ENCODE measurements at places on chromosomes 1 and 21.

- H3K36me3 ChIP-seq: no peaks in the 10 kb centered on the region
- H3K4me1 ChIP-seq: no peaks in the 10 kb centered on the region
- no peak for DNase-seq
- no peaks in the 10 kb centered on the region for H3K27me3 ChIP-seq
- H3K27ac ChIP-seq: peak overlapping the region; percentile 84
- peak overlapping the region; percentile 51 for H3K4me3 ChIP-seq
Observed at GRCh38 chr1:148333875-148334338, 149.2 kb downstream of the PPIAL4G start.

- H3K4me3 ChIP-seq: no peak overlapping the region
- H3K36me3 ChIP-seq: no peaks in the 10 kb centered on the region
- no peaks in the 10 kb centered on the region for H3K27me3 ChIP-seq
Observed at GRCh38 chr1:27300341-27301051, 21.5 kb upstream of the TMEM222 start.

GRCh38 chr1:44576456-44577150 is 97.7 kb downstream of the TMEM53 start:
- DNase-seq: no peak
- H3K4me3 ChIP-seq: no peak overlapping the region
- no peaks in the 10 kb centered on the region for H3K4me1 ChIP-seq
- no peaks in the 10 kb centered on the region for H3K27me3 ChIP-seq

- H3K4me3 ChIP-seq: no peak overlapping the region
- no peak for DNase-seq
- H3K27me3 ChIP-seq: no peaks in the 10 kb centered on the region
- H3K4me1 ChIP-seq: no peaks in the 10 kb centered on the region
- H3K36me3 ChIP-seq: no peaks in the 10 kb centered on the region
Observed at GRCh38 chr1:107867422-107867821, 97.6 kb downstream of the VAV3 start.

DNA sequence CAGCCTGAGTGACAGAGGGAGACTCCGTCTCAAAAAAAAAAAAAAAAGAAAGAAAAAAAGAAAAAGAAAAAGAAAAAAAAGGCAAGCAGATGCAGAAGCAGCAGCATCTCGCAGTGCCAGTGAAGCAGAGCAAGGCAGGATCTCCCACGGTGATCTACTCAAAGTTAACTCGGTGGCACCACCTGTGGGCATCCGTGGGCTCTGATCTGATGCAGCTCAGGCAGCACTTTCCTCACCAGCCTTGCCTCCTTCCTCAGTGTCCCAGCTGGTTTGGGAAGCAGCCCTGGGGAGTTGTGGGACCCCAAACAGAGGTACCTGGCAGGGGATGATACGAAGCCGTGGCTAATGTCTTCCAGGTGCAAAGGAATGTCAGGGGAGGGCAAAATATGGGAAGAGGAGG is 104.3 kb upstream of the KRTAP19-8 start:
- H3K27me3 ChIP-seq: no peaks in the 10 kb centered on the region
- no peak overlapping the region for H3K27ac ChIP-seq
- H3K4me3 ChIP-seq: no peak overlapping the region
- H3K36me3 ChIP-seq: no peaks in the 10 kb centered on the region

DNA sequence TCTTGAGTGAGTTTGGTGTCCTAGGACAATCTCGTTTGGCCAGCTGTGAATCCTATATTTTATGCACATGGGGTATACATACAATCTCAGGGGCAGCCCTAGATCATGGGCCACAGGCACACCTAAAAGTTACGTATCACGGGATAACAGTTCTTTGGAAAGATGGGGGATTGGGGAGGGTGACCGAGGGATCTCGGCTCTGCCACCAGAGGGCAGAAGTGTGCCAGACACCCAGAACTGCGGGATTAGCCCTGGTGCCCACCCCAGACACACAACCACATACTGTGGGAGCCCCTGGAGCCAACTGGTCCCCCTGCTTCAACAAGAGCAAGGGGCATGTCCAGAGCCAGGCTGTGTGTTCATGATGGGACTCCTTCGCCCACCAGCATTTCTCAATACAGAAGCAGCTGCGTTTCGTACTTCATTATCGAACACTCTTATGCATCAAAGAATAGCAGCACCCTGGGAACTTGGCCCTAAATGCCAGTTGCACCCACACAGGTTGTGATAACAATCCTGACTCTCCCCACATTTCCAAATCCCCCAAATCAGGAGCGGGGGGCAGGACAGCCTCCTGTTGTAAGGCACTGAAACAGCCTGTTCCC is 37.4 kb downstream of the TMCO4 start:
- no peak for DNase-seq
- H3K27me3 ChIP-seq: no peaks in the 10 kb centered on the region
- no peak overlapping the region for H3K27ac ChIP-seq
- no peak overlapping the region for H3K4me3 ChIP-seq

- no peaks in the 10 kb centered on the region for H3K36me3 ChIP-seq
- no peaks in the 10 kb centered on the region for H3K27me3 ChIP-seq
- peak within 1 kb of the TSS; percentile 90 for H3K4me3 ChIP-seq
- peak within 1 kb of the TSS; percentile 97 for H3K27ac ChIP-seq
Observed at GRCh38 chr1:156727926-156728598, at the start of gene METTL25B. METTL25B (plus strand) TSS chr1:156728469; CDS start chr1:156729105, 636 bp downstream.

GRCh38 chr1:96425382-96426129 is 296.0 kb upstream of the PTBP2 start:
- no peaks in the 10 kb centered on the region for H3K4me1 ChIP-seq
- no peak overlapping the region for H3K4me3 ChIP-seq
- DNase-seq: no peak

DNA sequence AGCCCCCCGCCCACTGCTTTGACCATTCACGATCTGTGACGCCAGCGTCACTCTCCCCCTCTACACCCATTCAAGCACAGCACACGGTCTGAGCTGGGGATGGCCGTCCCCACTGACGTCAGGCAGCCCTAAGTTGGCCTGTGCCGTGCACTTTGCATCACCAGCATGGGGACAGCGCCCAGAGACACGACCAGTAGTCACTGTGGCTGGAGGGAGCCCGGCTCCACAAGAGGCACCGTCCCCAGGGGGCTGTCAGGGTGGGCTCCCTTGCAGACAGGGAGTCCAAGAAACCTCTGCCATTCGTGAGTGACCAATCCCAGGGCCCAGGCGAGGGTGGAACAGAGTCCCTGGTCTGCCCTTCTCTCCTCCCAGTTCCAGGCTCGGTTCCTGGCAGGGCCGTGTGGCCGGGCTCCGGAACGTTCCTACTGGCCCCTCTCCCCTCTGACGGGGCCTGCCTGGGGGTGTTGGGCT is 2.3 kb downstream of the KRTAP10-8 start:
- no peak overlapping the region for H3K27ac ChIP-seq
- H3K4me3 ChIP-seq: no peak overlapping the region
- H3K36me3 ChIP-seq: no peaks in the 10 kb centered on the region
- H3K4me1 ChIP-seq: no peaks in the 10 kb centered on the region

- no peaks in the 10 kb centered on the region for H3K4me1 ChIP-seq
- peak overlapping the region; percentile 65 for H3K4me3 ChIP-seq
- peak; percentile 67 for DNase-seq
- no peaks in the 10 kb centered on the region for H3K27me3 ChIP-seq
- peak overlapping the region; percentile 94 for H3K27ac ChIP-seq
Observed at GRCh38 chr1:225746361-225747179, 31.1 kb upstream of the SRP9 start.
